CD4-positive, CD25-positive, alpha-beta regulatory T cell (primary cell): ENCODE measurements at places on chromosomes 4 and X.

DNA sequence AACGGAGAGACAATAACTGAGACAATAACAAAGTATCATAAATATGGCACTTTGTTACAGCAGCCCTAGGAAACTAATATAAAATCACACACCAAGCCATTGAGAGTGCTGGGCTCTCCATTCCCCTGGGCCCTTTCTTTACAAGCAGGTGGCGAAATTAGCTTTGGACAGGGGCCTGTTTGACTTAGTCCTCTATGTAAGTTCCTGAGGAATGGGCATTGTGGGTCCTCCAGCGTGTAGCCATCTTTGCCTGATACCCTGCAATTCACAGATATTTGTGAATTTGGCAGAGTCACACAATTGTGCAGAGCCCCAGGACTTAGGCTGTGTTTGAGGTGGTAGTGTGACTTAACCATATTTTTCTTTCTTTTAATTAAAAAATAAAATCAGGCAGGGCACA, 67.6 kb downstream of the BCOR start:
- DNase-seq, result no peak

- DNase-seq, result no peak
These were observed 73.9 kb upstream of the PLAC1 start for GRCh38 chrX:134732152-134732551.

- DNase-seq, result no peak
These were observed 99.8 kb upstream of the H2AZ1 start for GRCh38 chr4:100049872-100050271.

DNA sequence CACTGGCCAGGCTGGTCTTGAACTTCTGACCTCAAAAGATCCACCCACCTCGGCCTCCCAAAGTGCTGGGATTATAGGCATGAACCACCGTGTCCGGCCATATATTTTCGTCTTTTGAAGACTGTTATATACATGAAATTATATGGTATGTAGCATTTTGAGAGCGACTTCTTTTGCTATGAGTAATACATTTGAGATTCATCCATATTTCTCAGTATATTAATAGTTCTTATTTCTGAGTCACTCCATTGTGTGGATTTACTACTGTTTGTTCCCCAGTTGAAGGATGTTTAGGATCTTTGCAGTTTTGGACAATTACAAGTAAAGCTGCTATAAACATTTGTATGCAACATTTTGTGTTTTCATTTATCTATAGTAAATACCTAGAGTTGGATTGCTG, 34.9 kb downstream of the GNL3L start:
- no peak for DNase-seq

DNA sequence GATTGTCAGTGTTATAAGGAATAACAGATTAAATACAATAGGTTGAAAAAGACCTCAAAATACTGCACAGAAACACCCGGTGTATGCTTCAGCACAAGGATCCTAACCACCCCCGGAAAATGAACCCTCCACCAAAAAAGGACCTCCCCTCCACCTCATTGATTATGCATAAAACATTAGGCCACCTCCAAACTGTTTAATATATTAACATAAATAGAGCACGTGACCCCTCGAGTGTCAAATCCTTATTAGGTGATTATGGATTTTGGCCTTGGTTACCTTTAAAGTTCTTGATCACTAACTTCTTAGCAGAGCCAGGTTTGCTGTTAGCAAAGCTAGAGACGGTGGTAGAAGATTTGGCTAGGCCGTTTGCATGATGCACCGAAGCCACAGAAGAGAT, 958 bp downstream of the CUL4B start:
- DNase-seq, result peak; percentile 22

DNA sequence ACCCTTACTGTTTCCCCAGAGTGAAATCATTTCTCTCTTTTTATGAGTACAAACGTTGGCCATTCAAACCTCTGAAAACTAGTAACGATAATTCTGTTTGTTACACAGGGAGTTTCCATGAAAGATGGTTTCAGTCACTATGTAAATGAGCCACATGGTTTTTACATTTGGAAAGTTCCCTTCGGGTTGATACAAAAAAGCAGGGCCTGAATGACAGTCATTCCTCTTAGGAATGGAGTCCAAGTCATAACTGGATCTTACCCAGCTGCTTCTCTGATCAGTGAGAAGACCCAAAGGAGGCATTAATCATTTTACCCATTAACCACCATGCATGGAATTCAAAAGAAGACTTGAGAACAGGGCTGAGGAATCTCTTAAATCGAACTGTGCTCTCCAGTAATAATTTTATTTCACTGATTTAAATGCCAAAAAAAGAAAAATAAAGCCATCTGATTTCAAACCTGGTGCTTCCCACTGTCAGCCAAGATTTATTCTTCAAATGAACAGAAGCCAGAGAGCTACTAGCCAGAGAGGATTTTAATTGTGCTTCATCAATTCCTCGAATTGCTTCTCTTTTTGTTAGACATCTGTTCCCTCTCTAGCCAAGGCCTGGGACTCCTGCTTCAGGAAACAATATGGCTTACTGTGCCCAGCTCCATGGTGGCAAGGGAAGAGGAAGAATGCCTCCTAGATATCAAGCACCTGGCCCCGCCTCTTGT, 3.2 kb downstream of the SOWAHB start:
- no peak for DNase-seq

GRCh38 chr4:111812114-111812513, 333.1 kb upstream of the FAM241A start:
- DNase-seq, result no peak

DNA sequence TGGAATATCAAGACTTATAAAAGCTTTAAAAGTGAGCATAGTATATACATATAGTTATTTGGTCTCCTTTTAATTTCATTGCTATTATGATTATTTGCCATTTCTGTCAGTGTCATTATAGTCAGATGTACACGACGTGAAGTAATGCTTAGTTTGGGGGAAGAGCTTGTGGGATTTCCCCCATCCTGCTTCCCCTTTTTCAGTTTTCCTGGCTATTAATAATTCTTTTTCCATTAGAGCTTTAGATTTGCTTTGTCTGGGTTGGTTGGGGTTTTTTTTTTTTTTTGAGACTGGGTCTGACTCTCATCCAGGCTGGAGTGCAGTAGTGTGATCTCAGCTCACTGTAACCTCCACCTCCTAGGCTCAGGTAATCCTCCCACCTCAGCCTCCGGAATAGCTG, 5.4 kb downstream of the ABCE1 start:
- DNase-seq, result no peak

DNA sequence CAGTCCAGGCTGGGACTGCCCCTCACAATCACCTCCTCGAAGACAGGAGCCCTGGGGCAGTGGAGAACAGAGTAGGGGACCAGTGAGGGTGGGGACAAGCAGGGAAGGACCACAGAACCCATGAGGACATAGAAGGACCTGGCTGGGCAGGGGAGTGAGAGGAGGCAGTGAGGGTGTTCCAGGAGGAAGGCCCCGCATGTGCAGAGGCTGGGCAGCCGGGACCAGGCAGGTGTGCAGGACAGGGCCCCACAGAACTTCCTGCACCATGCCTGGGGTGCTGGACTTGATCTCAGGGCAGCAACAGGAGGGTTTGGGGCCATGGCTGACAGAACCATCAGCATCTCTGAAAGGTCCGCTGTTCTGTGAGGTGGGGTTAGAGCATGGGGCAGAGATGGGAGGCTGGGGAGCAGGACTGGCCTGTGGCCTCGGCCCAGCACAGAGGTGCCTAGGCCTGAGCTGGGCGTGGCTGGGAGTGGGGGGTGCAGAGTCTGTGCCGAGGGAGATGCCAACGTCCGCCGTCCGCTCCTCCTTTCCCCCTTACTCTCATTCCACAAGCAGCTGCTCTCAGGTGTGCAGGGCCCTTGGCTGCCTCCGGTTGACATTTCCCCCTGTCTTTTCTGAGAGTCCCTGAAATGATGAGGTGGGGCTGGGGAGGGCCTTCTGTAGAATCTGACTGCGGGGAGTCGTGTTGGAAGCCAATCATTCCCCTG, 40.8 kb downstream of the EVC start:
- no peak for DNase-seq

DNA sequence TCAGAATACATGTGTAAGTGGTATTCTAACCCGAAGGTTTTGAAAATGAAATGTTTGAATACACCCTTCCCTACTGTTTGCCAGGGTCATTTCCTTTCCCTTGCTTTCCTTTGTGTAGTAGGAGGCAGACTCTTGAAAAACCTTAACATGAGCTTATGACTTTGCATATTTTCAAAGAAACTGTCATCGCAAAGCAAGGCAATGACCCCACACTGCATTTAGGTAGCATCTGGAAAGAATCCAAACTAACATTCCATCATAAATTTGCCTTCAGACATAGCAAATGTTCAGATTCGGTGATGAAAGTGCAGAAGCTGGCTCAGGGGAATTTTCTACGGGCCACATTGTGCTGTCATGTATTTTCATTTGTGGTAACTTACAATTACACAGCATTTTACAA, 32.3 kb downstream of the SH2D1A start:
- no peak for DNase-seq

DNA sequence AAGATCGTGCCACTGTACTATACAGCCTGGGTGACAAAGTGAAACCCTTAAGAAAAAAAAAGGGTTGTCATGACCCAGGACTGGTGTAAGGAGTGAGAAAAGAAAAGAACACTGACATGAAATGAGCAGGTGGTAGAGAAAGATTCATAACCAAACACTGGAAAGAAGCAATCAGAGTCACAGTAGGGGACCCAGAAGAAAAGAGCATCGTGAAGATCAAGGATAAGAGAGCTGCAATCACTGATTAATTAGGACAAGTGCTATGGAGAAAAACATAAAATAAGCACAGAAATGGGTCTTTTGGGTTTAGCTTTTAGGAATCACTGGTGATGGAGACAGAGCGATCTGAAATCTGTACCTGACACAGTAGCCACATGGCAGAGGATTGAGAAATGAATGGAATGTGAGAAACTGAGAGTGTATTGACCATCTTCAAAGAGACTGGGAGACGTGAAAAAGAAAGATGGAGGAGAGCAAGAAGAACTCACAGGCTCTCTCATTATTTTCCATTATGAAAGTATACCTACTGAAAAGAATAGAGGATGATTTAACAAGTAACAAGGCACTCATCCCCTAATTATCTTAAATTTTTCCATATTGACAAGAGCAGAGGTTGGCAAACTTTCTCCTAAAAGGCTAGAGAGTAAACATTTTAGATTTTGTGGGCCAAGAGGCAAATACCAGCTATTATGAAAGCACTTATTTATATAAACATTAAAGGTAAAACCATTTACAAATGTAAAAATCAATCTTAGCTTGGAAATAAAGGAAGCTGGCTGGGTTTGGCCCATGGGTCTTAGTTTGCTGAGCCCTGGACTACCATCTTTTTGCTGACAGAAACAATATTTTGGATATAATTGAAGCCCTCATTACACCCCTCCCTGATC, 7.3 kb downstream of the TMEM154 start:
- DNase-seq, result no peak

DNA sequence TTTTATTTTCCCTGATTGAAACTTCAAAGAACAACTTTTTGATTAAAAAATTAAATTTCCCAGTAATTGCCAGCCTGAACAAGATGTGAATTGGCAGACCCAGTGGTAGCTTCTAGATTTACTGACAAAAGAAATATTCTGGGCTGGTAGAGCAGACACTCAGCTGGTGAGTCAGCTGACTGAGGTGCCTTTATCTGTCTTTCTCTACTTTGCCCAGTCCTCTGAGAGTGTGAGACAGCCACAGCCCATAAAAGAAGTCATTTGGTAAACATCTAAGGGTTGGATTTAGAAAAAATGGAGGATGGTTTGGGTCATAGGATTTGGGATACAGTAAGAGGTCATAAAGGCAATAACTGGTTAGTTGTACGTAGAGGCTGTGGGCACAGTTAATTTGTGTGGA, 54.5 kb downstream of the CCSER1 start:
- no peak for DNase-seq

DNA sequence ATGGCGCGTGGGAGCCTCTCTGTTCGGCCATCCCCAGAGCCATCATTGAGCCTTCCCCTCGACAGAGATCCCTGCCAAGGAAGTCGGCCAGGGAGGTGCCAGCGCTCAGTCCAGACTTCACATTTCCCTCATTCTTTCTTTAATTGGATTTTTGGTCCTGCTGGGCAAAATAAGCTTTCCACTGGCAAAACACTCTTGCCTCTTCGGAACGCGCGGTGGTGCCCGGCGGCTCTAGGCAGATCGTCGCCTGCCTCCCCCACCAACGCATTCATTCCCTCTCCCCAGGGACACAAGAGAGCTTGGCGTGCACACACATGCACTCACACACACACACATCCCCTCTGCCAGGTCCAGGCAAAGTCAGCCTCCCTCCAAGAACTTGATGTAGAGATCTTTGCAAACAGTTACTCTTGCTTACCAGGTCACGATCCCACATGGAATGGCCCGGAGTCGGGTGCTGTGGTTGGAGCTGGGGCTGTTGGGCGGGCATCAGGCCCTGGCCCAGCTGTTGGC, 257.1 kb downstream of the BCOR start:
- no peak for DNase-seq

- no peak for DNase-seq
These were observed 96.5 kb downstream of the GATB start for GRCh38 chr4:151664289-151664688.

DNA sequence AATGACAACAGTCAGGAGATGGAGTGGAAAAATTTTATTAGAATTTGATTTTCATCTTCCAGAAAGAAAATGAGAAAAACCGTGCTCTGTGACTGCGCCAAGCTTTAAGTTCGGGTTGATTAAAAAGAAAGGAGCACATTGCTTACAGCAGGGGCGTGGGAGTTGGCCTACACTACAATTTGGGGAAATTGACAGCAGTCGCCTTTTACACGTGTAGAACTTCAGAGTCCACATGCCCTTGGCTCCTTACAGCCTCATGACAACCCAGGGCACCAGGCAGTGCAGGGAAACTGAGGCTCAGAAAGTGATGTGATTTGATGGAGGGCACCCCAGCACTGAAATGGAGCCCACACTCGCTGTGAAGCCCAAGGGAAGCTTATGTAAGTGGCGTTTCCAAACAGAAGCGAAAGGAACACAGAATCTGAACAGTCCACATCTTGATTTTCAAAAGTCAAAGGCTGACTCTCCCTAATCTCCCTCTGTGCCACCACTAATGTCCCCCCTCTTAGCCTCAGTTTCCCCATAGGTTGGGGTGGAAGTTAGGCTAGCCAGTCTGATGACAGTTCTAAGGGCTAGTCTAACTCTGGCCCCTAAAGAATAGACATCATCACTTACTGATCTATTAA, 5.5 kb downstream of the PPP2R2C start:
- no peak for DNase-seq

- DNase-seq, result no peak
These were observed 902.7 kb upstream of the EPHA5 start for GRCh38 chr4:66572949-66573348.

- peak; percentile 67 for DNase-seq
These were observed at the start of gene PLP2 for GRCh38 chrX:49171752-49172279. TSS of gene PLP2 (plus strand) at chrX:49171898. CDS start at chrX:49172001, 103 bp downstream.
